IMR-90 (cell line): ENCODE measurements at places on chromosomes 1 and 21. TPM values are rescaled to one million over a fixed set of nuclear protein-coding genes. Genes with fewer than 3 reads are reported as not detected.
A peak's percentile ranks its signal among the peaks of the same experiment; 100 is the strongest.

DNA sequence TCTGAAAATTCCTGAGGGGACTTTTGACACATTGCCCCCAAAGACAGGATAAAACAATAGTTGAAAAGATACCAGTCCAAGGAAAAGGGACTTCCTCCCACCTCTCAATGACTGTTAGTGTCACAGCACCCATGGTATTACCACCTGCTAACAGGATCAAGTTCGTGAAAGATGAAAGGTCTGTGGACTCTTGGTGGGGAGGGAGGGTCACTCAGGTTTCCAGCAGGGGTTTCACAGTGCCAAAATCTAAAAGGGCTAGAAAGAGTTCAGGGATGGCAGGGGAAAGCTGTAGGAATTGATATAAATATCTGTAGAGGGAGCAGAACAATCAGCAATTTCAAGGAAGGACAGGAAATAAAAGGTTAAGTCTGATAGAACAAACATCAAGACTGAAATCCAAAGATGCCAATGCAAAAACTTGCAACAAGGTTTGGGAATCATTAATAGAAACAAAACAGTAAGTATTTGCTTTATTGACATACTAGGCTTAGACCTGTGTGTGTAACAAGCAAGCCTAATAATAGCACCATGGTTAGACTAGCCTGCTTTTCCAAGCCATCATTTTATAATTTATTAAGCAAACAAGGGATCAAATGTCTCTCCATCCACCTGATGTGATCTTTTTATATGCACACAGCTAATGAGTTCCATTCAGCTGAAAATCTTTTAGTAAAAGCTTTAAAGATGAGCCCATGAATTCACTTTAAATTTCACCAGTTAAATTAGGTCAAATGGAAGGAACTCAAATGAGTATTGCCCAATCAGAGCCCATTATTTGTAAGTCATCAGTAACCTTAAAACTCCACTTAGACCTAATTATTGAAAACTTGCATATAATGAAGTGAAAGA, 3.7 kb downstream of the MCL1 start:
- DNase-seq: peak; percentile 23

DNA sequence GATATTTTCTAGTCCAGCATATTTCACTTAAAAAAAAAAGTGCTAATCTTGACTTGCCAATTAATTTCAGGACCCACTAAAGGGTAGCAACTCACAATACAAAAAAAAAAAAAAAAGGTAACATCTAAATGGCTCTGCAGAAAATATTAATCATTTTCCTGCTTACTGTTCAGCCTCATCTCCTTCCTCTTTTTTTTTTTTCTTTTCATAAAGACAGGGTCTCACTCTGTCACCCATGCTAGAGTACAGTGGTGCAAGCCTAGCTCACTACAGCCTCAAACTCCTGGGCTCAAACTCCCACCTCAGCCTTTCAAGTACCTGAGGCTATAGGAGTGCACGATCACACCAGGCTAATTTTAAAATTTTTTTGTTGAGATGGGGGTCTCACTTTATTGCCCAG, 30.4 kb downstream of the TTC13 start:
- DNase-seq: no peak

DNA sequence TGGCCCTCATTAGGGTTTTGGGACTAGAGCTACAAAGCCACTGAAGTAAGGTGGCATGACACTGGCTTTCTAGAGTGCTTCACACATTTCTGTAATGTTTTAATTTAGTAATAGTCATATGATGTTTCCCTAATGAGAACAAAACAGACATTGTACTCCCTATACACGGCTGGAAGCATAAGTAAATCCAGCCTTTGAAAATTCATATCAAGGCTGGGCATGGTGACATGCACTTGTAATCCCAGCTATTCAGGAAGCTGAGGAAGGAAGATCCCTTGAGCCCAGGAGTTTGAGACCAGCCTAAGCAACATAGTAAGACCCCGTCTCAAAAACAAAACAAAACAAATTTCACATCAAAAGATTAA, 7.4 kb downstream of the USP48 start:
- DNase-seq: no peak

OR2L2 gene
- not detected in 2 replicates for total RNA-seq

- no peak for DNase-seq
Observed at GRCh38 chr1:22155517-22155916, 12.6 kb upstream of the WNT4 start.

GRCh38 chr1:30058970-30059369, 664.4 kb downstream of the MATN1 start:
- DNase-seq: peak; percentile 90

- DNase-seq: peak; percentile 90
Observed at GRCh38 chr1:246002725-246003441, 504.2 kb downstream of the SMYD3 start.

MPZ gene
- 0.18 and 0.28 TPM in 2 replicates for total RNA-seq

DNA sequence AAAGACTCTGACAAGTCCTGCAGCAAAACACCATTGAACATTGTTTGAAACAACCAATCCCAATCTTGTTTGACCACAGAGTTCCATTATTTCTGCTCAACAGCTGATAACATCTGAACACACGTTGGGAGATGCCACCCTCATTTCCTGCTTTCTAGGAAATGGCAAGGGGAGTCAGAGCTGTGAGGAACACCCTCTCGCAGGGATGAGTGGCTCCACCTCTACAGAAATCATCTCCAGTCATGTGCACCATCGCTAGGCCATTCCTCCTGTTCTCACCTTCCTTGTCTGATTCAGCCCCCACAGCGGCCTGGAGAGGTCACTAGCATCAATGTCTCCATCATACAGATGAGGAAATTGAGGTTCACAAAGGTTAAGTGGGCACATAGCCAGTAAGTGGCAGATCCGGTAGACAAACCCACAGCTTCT, 22.4 kb upstream of the RUNX3 start:
- DNase-seq: no peak
